ENCODE measurements at places on chromosomes 5 and 9.

GRCh38 chr9:137720571-137721110 lies 101.8 kb downstream of the EHMT1 start:
- DNase-seq, result no peak

GRCh38 chr9:37421914-37422288 lies 595 bp upstream of the GRHPR start:
- no peak for DNase-seq

- no peak for DNase-seq
These were observed 243.0 kb upstream of the PTPRD start for GRCh38 chr9:10855847-10856246.

DNA sequence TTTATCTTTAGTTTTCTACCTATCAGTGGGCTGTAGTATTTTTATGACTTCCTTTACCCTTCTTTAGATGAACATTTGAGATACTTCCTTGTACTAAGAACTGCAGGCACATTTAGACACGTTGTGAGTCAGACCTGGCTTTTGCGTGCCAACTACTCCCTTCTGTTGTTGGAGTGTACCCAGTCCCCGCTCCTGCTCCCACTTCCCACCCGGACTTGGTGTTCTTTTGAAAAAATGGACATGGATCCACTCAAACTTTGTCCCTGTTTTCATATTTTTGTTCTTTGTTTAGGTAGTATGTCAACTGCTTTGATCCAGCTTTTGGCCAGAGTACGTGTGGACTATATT lies 60.7 kb downstream of the PARP8 start:
- peak; percentile 39 for DNase-seq

- no peak for DNase-seq
These were observed 125.9 kb downstream of the PLK2 start for GRCh38 chr5:58334035-58334434.

- DNase-seq, result no peak
These were observed 64.1 kb downstream of the SMIM23 start for GRCh38 chr5:171849585-171850323.

GRCh38 chr5:157431544-157432200 lies 28.3 kb upstream of the NIPAL4 start:
- DNase-seq, result no peak

DNA sequence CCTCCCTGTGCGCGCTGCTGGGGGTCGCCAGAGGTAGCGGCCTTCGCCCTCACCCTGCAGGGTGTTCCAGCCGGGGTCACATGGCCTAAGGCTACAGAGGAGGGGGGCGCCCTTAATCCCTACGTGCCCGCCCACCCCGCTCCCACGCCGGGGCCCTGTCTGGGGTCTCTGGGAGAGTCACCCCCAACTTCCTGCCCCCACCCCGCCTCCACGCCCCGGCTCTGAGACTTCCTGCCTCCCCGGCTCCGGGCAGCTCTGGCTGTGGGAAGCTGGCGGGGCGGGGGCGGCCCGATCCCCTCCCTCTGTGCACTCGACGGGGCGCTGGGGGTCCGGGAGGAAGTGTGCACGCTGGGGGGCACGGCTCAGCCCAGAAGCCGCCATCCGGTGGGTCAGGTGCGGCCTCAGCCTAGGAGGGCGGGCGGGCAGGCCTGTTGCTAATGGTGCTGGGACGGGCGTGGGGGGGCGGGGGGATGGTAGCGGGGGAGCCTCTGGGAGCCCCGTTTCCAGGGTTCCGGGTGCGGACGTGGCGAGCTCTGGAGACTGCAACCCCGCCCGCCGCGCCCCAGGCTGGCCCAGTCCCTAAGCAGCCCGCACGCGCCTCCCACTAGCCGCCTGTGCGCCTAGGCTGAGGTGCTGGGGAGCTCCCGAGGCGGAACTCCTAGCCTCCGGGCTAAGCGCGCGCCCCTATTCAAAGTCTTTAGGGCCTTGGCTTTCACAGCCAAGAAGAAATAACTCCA lies 61.6 kb downstream of the CXXC5 start:
- DNase-seq, result peak; percentile 69

- no peak for DNase-seq
These were observed 71.7 kb downstream of the GABRA6 start for GRCh38 chr5:161757223-161757622.

- DNase-seq, result no peak
These were observed 8.4 kb upstream of the OSMR start for GRCh38 chr5:38837416-38837815.

- DNase-seq, result no peak
These were observed 434 bp upstream of the FSD1L start for GRCh38 chr9:105447386-105447813.

DNA sequence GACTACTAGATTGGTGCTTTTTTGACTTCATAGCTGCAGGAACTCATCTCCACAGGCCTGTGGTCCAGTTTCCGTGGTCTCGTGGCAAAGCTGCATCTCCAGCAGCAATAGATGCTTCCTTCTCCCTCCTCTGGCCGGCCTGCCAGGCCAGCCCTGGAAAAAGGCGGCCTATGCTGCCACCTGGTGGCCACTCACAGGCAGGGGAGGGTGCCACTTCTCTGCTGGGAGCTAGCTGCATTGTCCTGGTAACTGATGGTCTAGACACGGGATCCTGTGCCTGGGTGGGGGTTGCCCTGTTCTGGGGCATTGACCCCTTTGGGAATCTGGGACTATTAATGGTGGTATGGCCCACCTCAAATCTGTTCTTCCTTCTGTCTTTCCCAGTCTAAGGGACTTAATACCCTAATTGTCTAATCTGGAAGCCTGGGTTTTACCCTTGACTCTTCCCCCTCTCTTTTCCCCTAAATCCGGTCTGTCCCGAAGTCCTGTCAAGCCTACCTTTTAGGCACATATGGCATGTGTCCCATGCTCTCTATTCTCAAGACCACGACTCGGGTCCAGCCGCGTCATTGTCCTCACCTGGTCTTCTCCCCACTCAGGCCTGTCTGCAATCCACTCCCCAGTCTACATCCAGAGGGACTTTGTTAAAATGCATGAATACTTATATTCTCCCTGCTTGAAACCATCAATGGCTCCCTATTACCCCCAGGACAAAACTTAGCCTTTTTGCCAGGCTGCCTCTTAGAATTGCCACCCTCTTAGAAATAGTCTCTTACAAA lies 20.1 kb upstream of the PTGS1 start:
- DNase-seq, result peak; percentile 82

- DNase-seq, result peak; percentile 58
These were observed 22.8 kb upstream of the FOXB2 start for GRCh38 chr9:76996700-76997099.

DNA sequence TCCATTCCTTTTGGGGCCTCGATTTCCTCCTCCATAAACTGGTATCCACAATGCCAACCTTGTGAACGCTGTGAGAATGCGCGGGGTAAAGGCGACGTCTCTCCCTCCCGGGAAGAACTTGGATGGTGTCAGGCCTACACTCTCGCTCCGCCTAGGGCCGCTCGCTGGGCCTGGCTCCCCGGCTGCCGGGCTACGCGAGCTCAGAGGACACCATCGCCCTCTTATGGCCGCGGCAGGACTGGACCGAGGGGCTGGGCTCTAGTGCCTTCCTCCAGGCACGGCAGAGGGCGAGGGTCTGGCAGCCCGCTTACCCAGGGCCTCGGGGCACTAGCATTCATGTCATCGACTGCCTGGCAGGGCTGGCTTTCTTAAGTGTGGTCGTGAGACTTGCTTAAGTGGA lies 1.3 kb upstream of the EXOSC2 start:
- DNase-seq, result peak; percentile 41

GRCh38 chr5:50759526-50760270 lies 93.3 kb downstream of the PARP8 start:
- no peak for DNase-seq

- peak; percentile 37 for DNase-seq
These were observed 52.0 kb upstream of the DAPK1 start for GRCh38 chr9:87445646-87446045.

DNA sequence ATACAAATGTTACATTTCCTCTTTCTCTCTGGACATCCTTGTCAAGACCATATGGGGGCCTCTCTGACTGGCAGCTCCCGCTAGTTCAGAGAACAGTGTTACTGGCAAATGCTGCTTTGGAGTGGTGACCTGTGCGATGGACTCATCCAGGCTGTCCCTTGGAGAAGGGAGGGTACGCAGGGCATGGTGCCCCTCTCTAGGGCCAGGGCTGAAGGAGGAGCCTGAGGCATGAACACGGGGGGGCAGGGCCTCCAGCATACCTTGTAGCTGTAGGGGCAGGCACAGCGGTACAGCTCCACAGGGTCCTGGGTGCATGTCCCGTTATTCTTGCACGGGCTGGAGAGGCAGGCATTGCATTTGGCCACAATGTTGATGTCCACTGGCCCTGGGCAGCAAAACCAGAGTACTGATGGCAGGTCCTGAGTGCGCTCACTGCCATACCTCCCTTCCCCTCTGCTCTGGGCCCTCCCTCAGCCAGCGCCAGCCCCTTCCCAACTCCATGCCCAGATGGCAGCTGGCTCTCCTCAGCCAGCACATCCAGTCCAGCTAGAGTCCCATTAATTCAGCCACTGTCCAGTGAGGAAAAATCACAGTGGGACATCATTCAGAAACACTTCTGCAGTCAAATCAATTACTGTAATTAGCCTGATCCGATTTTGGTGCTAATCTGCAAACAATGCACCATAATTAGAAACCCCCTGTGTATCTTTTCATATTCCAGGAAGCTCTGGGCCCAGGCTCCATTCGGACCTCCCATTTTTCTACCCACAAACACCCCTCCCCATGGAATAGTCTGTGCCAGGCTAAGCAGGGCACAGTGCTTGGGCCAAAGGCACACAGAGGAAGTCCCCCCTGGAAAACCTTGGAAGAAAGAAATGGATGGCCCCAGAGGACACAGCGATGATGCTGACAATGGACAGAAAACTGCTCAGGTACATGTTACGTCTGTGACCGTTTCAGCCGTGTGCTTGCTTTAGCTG lies 128.8 kb upstream of the PANK3 start:
- no peak for DNase-seq

- DNase-seq, result no peak
These were observed 11.0 kb upstream of the INSYN2B start for GRCh38 chr5:169991115-169991869.

DNA sequence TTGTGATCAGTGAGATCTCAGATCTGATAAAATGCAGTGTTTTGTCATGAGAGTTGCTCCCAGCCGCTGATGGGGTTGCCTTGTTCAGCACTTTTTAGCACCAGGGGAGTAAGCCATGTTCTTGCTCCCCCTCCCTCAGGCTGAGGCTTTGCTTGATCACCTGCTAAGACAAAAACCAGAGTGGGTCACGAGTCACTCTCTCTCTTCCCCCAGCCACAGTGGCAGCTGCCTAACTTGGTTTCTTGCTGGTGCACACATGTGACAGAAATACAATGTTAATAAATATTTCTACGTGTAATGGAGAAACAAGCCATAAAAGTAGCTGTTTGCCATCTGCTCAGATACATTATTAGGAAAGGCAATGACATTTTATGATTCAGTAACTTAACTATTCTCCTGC lies 212.4 kb upstream of the DMRT1 start:
- DNase-seq, result no peak

- DNase-seq, result no peak
These were observed 186.6 kb downstream of the HINT1 start for GRCh38 chr5:130978475-130978874.

- DNase-seq, result no peak
These were observed 216.2 kb downstream of the PTPRD start for GRCh38 chr9:10396615-10397014.

DNA sequence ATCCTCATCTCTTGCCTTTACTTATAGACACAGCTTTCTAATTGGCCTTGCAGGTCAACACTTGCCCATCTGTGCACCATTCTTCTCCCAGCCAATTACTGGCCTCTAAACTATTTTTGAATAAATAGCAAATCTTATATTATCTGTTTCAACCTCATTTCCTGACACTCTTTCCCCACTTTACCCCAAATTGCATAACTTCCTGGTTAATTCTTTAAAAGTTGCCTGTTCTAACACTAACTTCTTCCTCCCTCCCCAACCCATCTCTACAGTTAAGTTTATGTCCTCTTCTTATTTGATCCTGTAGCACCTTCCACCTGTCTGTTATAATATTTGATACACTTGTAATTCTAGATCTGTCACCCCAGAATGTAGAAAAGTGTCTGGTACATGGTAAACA lies 372.1 kb downstream of the PDE4D start:
- no peak for DNase-seq

DNA sequence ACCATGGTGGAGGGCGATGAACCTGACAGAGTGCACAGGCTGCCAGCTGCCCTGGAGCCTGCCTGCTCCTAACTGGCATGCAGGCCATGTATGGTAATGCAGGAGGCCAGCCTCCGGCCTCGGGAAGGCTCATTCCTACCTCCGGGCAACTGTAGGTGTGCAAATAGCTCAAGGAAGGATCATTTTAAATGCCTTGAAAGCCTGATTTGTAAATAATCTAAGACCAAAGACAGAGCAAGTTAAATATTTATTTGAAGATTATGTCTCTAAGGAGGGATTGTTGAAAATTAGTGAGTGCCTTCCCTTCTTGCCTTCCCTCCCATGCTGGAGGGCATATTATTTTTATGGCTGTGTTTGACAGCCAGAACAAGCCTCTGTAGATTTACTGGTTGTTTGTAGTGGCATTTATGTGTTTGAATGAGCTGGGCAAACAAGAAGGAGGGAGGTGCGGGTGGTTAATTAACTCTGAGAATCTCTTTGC lies 285.7 kb upstream of the TUT7 start:
- no peak for DNase-seq

GRCh38 chr5:135671052-135671705 lies 92.4 kb upstream of the CXCL14 start:
- no peak for DNase-seq

GRCh38 chr9:87515006-87515405 lies 17.3 kb downstream of the DAPK1 start:
- DNase-seq, result no peak

- DNase-seq, result no peak
These were observed 84.4 kb upstream of the STC2 start for GRCh38 chr5:173412566-173412965.

GRCh38 chr5:154898210-154898609 lies 39.8 kb downstream of the CNOT8 start:
- DNase-seq, result no peak

DNA sequence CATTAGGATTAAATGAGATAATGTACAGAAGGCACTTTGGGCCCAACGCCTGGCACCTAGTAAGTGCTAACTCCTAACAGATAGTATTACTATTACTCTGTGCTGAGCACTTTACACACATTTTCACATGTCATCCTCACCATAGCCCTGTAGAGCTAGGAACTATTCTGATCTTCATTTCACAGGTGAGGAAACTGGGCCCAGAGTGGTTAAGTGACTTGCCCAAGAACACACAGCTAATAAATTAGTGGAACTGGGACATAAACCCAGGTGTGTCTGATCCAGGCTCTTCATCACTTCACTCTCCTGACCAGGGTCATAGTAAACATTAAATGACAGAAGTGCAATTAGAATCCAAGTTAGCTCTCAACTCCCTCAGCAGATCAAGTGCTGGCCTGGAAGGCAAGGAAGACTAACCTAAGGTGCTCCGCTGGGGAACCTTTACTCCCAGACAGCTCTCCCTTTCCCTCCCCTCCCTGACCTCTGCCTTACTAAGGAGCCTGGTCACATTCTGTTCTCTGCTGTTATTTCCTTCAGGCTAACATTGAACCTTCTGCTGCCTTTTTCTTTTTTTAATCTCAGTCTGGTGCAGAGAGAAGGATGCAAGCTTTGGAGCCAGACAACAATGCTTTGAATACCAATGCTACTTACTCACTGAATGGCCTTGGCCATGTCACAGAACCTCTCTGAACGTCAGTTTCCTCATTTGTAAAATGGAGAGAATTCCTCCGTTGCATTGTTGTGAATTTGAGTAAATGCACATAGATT lies 4.1 kb upstream of the ADRA1B start:
- no peak for DNase-seq

GRCh38 chr5:176725521-176726280 lies 78.4 kb downstream of the TSPAN17 start:
- DNase-seq, result no peak
